T-cell (primary cell): ENCODE measurements at places on chromosomes 1 and 21. TPM values are rescaled to one million over a fixed set of nuclear protein-coding genes. Genes with fewer than 3 reads are reported as not detected.
A peak's percentile ranks its signal among the peaks of the same experiment; 100 is the strongest.

RPE65 gene
- not detected for total RNA-seq

TNFRSF9 gene
- 4.3 TPM for total RNA-seq

DNA sequence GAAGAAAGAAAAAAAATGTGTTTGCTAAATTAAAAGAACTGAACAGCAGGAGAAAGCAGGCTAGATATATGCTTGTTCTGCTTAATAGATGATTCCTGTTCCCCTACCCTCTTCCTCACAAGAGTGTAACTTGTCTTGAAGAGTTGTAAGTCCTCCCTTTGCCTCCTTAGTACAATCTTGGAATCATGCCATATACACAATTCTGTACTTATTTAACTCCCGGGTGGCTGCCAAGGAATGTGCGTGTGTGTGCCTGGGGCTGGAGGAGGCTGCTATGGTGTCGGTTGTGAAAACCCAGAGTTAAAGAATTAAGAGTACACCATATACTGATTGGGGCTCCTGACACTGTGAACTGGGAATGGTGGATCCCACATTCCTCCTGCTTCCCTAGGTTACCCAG is 194.2 kb downstream of the SIPA1L2 start:
- H3K36me3 ChIP-seq = no peaks in the 10 kb centered on the region
- H3K4me3 ChIP-seq = no peak overlapping the region
- H3K27ac ChIP-seq = no peak overlapping the region

DNA sequence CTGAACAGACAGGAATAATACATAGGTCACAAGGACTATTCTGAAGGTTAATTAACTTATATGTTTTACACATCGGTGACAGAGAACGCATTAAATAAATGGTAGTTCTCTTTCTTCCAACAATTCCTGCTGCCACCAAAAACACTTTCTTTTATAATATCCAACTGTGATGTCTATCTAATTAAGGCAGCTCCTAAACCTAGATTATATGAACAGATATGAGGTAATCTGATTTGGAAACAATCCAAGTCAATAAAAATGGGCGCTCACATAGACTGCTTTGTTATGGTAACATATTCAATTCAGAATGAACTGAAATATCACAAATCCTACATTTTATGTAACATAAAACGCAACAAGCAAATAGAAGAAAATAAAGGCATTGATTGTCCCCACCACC is 16.0 kb downstream of the CYYR1 start:
- H3K36me3 ChIP-seq = no peaks in the 10 kb centered on the region
- DNase-seq = no peak
- no peak overlapping the region for H3K27ac ChIP-seq

DNA sequence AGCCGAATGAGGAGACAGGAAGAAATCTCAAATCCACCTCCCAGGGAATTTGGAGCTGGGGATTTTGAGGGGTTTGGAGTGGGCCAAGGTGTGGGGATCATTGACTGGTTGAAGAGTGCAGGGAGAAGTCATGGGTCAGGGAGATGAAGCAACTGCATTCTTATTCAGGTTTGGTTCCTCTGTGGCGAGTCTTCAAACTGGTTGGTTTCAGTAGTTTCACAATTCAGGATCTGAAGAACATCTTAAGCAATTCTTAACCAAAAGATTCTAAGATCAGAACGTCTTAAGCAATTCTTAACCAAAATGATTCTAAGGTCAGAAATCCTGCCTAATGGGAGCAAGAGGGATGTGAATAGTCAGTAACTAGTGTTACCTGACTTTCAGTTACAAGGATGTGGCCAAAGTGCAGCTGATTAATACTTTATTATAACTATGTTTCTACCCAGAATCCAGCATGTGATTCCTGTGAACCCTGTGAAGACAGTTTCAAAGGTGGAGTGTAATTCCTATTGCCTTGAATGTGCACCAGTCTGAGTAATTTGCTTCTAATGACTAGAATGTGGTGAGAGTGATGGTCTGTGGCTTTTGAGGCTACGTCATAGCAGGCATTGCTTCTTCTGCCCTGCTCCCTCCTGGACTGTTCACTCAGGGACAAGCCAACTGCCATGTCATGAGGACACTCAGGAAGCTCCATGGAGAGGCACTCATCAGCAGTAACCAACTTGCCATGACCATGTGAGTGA is 61.2 kb downstream of the OLFML3 start:
- H3K4me3 ChIP-seq = no peak overlapping the region
- no peak for DNase-seq
- peaks cover 4% of the 10 kb centered on the region for H3K27me3 ChIP-seq

- no peak overlapping the region for H3K27ac ChIP-seq
- no peaks in the 10 kb centered on the region for H3K4me1 ChIP-seq
- H3K27me3 ChIP-seq = peaks cover 65% of the 10 kb centered on the region
- H3K4me3 ChIP-seq = no peak overlapping the region
- DNase-seq = no peak
Observed at GRCh38 chr1:17538428-17539117, 925 bp upstream of the ARHGEF10L start.

DNA sequence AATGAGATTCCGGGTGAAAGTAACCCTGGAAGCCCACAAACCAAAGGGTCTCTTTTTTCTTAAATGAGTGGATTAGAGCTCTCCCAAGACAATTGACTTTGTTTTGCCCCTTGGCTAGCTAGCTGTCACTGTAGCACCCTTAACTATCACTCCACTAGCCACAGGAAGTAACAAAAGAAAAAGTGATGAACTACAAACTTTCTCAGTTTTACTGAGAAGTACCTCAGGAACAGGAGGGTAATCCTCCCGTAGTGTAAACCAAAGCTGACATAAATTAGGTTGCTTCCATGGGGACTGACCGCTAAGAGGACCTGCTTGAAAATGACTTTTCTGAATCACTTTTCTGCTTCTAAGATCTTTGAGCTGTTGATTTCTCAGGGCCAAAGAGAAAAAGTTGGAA is 240.1 kb downstream of the BARHL2 start:
- H3K4me3 ChIP-seq = no peak overlapping the region
- H3K4me1 ChIP-seq = no peaks in the 10 kb centered on the region
- no peaks in the 10 kb centered on the region for H3K36me3 ChIP-seq
- H3K27me3 ChIP-seq = no peaks in the 10 kb centered on the region

GRCh38 chr1:40338745-40339419 is 21.8 kb upstream of the COL9A2 start:
- H3K27me3 ChIP-seq = no peaks in the 10 kb centered on the region
- DNase-seq = peak; percentile 90
- H3K36me3 ChIP-seq = no peaks in the 10 kb centered on the region
- H3K4me3 ChIP-seq = no peak overlapping the region
- no peak overlapping the region for H3K27ac ChIP-seq

- H3K4me1 ChIP-seq = no peaks in the 10 kb centered on the region
- no peak overlapping the region for H3K27ac ChIP-seq
- no peak for DNase-seq
- no peaks in the 10 kb centered on the region for H3K27me3 ChIP-seq
- no peaks in the 10 kb centered on the region for H3K36me3 ChIP-seq
Observed at GRCh38 chr1:67239738-67240137, 67.9 kb upstream of the IL12RB2 start.

DNA sequence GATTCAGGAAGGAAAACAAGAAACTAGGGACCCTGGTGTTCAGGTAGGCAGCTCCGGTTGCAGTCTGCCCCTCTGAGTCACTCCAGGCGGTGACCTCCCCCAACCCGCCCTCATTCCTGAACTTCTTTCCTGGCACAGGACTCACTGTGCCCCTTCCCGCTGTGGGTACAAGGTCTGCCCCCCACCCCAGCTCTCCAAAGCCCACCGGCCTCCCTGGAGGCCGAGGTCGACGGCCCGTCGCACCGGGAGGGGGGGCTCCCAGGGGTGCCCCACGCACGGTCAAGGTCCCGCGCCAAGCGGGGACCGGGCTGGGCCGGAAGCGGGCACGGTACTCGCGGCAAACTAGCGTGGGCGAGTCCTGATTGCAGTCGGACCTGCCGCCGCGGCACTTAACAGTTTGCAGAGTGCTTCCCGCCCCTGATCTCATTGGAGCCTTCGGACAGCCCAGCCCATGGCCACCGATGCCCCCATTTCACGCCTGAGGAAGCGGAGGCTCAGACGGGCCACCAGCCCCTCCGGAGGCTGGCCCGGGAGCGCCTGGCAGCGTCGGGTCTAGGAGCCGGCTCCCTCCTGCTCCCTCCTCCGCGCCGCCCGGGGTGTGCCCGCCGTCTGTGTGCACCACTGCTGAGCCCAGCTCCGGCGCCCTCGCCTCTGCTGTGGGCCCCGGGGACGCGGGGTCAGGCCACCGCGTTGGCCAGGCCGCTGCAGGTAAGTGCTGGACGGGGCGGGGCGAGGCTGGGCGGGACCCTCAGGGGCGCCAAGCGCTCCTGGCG is at the start of gene GJB3:
Gene GJB3 (plus strand): TSS at position 144 of the 773 bp plus-strand sequence. CDS start 3,549 bp downstream, outside the sequence.
- H3K27ac ChIP-seq = no peak within 1 kb of the TSS
- no peaks in the 10 kb centered on the region for H3K36me3 ChIP-seq
- peaks cover 7% of the 10 kb centered on the region for H3K27me3 ChIP-seq
- DNase-seq = no peak

GRCh38 chr1:27529704-27530018 is 39.7 kb upstream of the WASF2 start:
- H3K27ac ChIP-seq = no peak overlapping the region
- peaks cover 12% of the 10 kb centered on the region for H3K36me3 ChIP-seq
- no peak overlapping the region for H3K4me3 ChIP-seq
- peaks cover 16% of the 10 kb centered on the region for H3K27me3 ChIP-seq
- no peak for DNase-seq

LCE1E gene
- not detected for total RNA-seq

S100A7A gene
- total RNA-seq = not detected

DNA sequence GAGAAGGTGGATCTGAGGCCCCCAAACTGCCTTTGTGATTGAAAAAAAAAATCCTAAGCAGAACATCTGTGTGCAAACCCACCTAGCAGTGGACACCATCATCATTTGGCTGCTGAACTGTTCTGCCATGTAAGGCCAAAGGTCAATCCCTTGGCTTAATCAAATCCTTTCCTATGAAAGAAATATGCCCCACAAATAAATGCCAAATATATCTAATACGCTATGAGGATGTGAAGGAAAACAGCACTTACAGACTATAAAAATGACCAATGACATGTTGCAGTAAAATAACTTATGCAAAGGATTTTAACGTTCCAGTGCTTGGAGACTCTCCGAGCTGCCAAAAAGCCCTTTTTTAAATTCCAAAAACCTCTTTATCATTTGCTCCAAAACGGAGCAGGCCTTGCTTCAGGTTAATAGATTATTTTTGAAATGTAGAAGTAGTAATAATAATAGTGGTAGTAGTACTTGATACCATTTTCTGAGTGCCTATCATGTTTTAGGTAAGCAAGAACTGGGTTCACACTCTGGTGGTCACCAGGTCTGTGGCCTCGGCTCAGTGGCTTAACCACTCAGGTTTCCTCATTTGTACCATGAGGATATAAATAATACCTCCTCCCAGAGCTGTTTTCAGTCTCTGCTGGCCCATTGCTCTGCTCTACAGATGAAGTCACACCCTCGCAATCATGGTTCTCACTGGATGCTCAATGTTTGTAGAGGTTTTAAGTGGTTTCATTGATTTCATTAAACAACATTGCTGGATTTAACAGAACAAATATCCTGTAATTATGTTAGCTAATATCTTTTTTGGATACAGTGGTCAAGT is 47.9 kb upstream of the EDEM3 start:
- peaks cover 3% of the 10 kb centered on the region for H3K4me1 ChIP-seq
- no peak for DNase-seq
- H3K27me3 ChIP-seq = no peaks in the 10 kb centered on the region
- H3K4me3 ChIP-seq = no peak overlapping the region
- no peak overlapping the region for H3K27ac ChIP-seq

GRCh38 chr1:2638466-2639115 is 5.8 kb upstream of the MMEL1 start:
- no peak for DNase-seq
- no peak overlapping the region for H3K4me3 ChIP-seq
- peaks cover 22% of the 10 kb centered on the region for H3K4me1 ChIP-seq
- no peak overlapping the region for H3K27ac ChIP-seq

DNA sequence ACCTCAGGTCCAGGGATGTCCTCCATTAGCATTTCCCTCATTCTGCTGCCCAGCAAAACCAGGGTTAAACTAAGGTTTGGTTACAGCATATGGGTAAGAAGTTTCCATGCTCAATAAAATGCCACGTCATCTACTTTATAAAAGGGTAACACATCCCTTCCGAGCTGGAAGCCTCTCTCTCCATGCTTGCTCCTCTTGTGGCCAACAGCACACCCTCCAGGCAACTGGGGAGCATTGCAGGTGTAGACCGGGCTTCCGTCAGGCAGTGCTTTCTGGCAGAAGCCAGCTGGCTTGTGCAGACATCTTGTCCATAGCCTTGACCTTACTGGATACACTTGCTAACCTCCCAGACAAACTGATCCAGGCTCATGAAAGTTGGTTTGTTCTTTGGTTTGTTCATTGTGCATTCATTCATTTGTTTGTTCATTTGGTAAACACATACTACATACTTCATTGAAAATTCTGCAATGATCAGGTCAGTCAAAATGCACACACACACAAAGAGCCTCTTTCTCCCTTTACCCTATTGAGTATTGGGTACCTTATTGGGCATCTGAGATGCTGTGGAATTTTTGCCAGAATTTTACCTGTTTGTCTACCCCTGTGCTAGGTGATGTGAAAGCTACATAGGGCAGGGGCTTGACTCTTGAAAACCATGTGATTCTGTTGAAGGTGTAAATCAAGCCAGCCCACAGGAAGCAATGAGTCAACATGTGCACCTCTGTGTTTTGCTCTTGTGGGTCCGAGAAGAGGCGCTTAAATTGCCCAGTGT is 422.8 kb downstream of the CAMTA1 start:
- DNase-seq = no peak
- no peak overlapping the region for H3K27ac ChIP-seq
- peaks cover 2% of the 10 kb centered on the region for H3K27me3 ChIP-seq
- no peaks in the 10 kb centered on the region for H3K36me3 ChIP-seq

- no peak overlapping the region for H3K4me3 ChIP-seq
- H3K27me3 ChIP-seq = no peaks in the 10 kb centered on the region
- H3K27ac ChIP-seq = no peak overlapping the region
- peaks cover 31% of the 10 kb centered on the region for H3K4me1 ChIP-seq
Observed at GRCh38 chr21:15826908-15827601, 97.3 kb downstream of the USP25 start.

- DNase-seq = no peak
- H3K27me3 ChIP-seq = no peaks in the 10 kb centered on the region
- H3K4me3 ChIP-seq = no peak overlapping the region
- no peak overlapping the region for H3K27ac ChIP-seq
- peaks cover 41% of the 10 kb centered on the region for H3K36me3 ChIP-seq
Observed at GRCh38 chr1:200980873-200981272, 42.6 kb downstream of the KIF21B start.

DNA sequence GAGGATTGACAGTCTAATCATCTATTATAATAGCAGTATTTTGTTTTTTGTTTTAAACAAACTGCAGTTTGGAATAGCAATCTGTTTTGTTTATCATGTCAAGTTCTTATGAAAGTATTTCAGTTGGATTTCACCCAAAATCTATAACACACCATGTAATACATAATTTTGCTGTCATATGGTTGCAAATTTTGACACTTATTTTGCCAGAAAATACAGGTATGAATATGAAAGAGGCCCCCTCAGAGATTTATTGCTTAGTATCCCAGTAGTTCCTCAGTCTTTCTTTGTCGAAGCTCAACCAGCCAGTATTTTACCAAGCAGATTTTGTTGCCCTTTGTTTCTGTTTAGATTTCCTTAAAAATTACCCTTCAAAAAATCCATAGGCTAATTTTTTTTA is 317.5 kb upstream of the CXADR start:
- H3K27me3 ChIP-seq = no peaks in the 10 kb centered on the region
- no peak overlapping the region for H3K27ac ChIP-seq
- no peaks in the 10 kb centered on the region for H3K4me1 ChIP-seq
- H3K4me3 ChIP-seq = no peak overlapping the region

- no peak for DNase-seq
- H3K4me1 ChIP-seq = no peaks in the 10 kb centered on the region
- H3K4me3 ChIP-seq = no peak overlapping the region
- H3K27me3 ChIP-seq = no peaks in the 10 kb centered on the region
- H3K27ac ChIP-seq = no peak overlapping the region
Observed at GRCh38 chr1:78432016-78432415, 58.8 kb upstream of the PTGFR start.

PRRX1 gene
- total RNA-seq = 0.50 TPM

- peak; percentile 16 for DNase-seq
- no peak overlapping the region for H3K27ac ChIP-seq
- H3K27me3 ChIP-seq = peaks cover 50% of the 10 kb centered on the region
Observed at GRCh38 chr1:19044975-19045831, 88.7 kb upstream of the IFFO2 start.
